ENCODE measurements at places on chromosomes 2 and 18.

- DNase-seq = peak; percentile 59
These were observed 17.6 kb downstream of the WNT10A start for GRCh38 chr2:218898109-218898878.

GRCh38 chr2:128594651-128594910 is 275.9 kb upstream of the HS6ST1 start:
- DNase-seq = no peak

GRCh38 chr2:240513549-240514287 is 44.1 kb downstream of the ANKMY1 start:
- DNase-seq = peak; percentile 88

DNA sequence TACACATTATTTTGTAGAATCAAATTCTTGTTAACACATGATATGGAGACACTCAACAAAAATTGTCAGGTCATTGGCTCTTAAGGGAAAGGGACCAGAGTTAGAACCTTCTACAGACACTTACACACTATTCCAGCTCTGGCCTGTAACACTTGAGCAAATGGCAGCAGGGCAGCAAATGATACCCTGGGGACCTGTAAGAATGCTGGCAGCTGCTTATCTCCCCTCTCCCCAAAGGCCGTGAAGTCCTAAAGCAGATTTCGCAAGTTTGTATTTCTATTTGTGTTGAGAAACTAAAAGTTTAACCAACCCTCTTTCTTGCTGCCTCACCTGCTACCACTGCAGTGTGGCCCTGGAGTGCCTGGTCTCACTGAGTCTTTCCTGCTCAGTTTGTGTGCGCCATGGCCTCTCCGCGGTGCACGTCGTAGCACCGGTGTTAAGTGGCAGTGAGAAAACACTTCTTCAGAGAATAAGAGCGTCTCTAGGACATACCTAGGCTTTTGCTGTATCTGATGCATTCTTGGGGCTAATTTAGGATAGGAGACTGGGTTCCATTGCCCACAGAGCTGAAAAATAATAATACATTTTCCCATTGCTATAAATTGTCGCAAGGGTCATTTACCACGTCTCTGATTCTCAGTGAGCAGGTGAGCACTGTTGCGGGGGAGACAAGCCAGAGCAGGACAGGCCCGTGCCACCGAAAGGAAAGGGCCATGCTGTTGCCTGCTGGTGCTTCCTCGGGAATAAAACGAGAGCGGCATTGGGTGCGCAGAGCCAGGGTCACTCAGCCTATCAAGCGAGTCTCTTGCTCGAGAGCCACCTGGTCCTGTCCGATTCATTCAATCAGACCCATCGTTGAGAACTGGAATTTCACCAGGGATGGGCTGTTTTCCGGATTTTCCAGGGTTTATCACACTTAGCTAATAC is 204.9 kb downstream of the PTGR3 start:
- DNase-seq = no peak

DNA sequence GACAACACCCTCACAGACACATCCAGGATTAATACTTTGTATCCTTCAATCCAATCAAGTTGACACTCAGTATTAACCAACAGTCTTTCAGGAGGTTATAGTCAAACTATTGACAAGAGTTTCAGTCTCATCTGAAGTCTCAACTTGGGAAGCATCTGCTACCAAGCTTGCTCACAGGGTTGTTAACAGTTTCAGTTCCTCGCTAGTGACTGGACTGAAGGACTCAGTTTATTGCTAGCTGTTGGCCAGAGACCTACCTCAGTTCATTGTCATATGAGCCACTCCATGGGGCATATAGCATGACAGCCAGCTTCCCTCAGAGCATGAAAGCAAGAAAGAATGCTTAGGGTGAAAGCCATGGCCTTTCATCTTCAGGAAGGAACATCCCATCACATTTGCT is 228.6 kb downstream of the EPHA4 start:
- DNase-seq = no peak
